ENCODE measurements at places on chromosomes 11 and 22.

DNA sequence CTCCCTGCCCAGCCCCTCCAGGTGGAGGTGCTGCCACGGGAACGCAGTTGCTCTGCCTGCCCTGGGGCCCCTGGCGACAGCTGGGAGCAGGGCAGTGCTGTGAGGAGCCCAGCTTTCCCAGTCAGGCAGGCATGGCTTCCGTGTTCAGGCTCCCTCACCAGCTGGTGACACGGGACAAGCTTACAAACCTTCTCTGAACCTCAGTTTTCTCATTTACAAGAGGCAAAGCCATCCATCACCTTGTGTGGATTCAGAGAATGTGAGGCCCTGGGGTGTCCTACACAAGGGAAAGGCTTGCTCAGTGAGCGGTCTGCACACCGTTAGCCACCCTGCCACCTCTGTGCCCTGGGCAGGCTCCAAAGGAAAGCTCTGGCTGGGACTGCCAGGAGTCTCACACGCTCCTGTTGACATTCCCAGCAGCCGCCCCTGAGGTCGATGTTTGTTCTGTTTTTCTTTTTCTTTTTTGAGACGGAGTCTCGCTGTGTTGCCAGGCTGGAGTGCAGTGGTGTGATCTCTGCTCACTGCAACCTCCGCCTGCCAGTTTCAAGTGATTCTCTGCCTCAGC is 23.5 kb downstream of the SUN2 start:
- DNase-seq, result no peak

DNA sequence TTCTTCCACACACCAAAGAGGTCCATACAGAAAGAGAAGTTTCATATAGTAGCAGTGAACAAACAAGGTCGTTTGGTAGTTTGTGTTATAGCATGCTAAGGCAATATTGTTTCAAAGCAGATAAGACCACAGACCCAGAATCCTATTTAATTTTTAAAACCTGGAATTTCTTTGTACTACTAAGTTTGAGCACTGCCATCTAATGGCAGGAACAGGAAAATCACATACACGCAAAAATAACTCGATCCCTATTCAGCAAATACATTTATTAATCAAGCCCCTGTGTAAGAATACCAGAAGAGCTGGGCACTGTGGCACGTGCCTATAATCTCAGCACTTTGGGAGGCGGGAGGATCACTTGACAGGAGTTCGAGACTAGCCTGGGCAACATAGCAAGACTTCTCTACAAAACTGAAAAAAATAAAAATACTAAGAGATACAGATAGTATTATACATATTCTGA is 2.9 kb upstream of the BTBD10 start:
- no peak for DNase-seq

DNA sequence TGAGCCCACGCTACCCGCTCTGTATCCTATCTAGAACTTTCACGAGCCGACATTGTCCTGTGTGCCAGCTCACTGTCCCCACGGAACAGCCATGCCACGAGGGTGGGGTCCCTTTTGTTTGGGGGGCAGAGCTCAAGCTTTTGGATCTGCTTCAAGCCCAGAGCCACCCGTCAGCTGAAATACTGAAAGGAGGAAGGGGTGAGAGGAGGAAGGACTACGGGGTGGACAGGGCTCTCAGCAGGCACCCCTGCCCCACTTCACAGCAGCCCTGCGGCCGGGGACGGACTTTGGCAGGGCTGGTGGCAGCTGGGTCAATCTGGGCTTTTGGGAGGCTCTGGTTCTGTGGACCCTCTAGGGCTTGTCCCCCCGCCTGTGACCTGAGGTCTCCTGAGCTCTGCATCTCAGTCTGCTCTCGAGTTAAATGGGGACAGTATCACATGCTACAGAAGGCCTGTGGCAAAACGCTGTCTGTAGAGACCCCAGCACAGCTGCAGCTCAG is 30.0 kb upstream of the MUC5AC start:
- no peak for DNase-seq

- no peak for DNase-seq
Measured at GRCh38 chr11:76088511-76088910, 117.8 kb downstream of the WNT11 start.

GRCh38 chr11:24820541-24820940 is 323.7 kb downstream of the LUZP2 start:
- DNase-seq, result no peak

DNA sequence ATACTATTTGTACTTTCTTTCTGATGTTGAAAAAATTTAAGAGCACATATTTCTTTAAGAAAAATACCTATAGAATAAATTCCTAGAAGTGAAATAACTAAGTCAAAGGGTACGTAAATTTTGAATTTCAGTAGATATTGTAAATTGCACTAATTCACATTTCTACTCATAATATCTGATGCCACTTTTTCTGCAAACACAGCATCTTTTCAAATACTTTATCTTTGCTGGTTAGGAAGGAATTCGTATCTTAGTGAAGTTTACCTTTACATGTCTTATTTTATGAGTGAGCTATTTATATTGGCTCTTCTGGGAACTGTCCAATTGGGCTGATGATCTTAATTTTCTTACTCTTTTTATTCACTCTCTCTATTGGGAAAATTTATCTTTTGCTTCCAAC is 148.2 kb downstream of the DDX10 start:
- DNase-seq, result no peak

- no peak for DNase-seq
Measured at GRCh38 chr11:128451652-128452470, 135.5 kb downstream of the ETS1 start.

DNA sequence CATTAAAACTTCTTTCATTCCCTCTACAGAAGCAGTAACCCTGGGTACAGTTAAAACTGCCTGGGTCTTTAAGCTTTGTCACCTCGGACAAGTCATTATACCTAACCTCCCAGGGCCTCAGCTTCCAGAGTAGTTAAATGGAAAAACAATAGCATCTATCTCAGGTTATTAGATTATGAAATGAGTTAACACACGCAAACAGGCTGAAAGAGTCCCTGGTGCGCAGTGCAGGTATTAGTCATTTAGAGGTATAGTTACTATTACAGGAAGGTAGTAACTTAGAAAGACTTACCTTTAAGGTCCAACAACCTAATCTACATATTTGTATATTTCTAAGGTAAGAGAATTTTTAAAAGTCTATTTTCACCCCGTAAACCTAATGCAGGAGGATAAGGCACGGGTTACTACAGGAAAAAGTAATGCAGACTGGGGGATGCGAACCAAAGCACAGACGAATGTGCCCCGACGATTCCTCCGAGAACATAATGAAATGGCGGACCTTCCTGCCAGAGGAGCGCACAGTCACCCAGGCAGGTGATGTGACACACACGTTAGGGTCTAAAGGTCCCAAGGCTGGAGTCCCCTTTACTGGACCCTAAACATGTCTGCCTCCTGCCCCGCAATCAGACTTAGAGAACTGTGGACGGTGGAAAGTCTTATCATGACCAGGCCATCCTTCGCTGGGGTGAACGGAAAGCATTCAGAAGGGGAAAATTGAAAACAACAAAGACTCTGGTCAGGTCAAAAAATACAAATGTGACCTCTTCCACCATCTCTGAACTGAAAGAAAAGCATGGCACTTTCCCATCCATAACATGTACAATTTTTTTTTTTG is 1.3 kb downstream of the NAP1L4 start:
- no peak for DNase-seq

- no peak for DNase-seq
Measured at GRCh38 chr11:45933846-45934579, 11.6 kb downstream of the LARGE2 start.

All from stimulated activated CD4-positive, alpha-beta T cell treated with anti-CD3 and anti-CD28 coated beads, TNF-alpha, amount 100 ng/mL, for 4 hours (primary cell).